Calu3 (cell line): ENCODE measurements at places on chromosomes 7 and 10. TPM values are rescaled to one million over a fixed set of nuclear protein-coding genes. Genes with fewer than 3 reads are reported as not detected.

Gene CTAGE4
- 20.0 and 20.7 TPM in 2 replicates for total RNA-seq

DNA sequence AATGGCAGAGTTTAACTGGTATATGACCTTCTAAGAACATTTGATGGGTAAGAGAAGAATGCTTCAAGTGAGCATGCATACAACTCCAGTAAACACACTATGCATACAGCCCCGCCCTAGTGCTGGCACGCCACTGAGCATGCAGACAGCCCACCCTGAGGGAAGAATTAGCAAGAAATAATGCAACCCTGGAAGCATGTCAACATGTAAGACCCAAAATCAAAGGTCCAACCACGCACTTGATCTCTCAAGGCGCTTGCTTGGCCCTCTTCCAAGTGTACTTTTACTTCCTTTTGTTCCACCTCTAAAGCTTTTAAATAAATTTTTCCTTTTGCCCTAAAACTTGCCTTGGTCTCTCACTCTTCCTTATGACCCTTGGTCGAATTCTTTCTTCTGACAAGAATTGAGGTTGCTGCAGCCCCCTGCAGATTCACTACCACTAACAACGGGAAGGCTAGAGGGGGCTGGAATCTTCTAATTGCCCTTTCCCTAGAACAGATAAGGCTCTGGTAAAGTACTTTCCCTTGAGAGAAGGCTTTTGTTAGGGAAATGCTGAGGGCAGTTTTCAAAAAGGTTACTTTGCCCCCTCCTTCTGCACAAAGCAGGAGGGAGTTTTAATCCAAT, 3.4 kb downstream of the FAM24B start:
- no peak for DNase-seq

DNA sequence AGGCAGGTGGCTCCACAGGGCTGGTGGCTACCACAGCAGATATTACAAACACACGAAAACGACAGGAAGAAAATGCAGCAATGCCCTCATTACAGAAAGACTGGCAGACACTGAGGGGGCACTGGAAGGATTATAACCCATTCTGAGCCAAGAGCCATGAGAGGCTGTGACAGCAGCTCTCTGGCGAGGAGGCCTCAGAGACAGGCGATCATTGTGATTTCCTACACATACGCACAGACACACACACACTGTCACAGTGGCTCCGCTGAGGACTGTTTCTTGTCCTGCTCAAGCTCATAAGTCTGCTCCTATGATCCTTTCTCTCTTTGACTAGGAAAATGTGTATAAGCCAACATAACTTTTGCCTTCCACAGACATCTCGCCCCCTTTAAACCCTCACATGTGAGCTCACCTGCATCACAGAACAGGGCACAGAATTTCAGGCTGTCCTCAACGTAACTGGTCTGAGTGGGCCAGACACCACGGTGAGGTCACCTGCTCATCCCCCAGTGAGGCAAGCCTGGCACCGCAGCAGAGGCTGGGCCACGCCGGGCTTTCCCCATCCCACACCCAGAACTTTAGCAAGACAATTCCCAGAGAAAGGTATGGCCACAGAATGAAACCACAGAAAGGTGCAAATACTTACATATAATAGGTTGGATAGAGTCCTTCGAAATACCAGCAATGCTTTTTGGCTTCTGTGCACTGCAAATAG, 51.7 kb downstream of the VOPP1 start:
- no peak for DNase-seq

GRCh38 chr7:136890399-136890798, 21.9 kb downstream of the CHRM2 start:
- DNase-seq: no peak

DNA sequence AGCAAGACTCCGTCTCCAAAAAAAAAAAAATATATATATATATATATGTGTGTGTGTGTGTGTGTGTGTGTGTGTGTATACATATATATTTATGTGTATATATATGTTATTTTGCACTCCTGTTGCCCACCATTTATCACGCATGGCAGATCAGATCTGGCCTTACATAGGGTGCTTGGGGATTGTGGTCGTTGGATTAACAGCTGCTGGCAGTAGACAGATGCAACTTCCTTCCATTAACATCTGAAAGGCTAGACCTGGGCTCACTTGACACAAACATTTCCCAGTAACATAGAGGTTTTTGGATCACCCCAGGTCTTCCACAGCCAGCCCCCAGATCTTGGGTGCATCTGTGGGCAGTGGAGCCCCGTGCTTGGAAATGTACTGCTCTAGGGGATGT, 40.8 kb upstream of the DLD start:
- DNase-seq: no peak

GRCh38 chr10:42975558-42976340, 101.1 kb upstream of the RET start:
- DNase-seq: no peak

GRCh38 chr7:38546763-38547162, 84.4 kb downstream of the AMPH start:
- no peak for DNase-seq

DNA sequence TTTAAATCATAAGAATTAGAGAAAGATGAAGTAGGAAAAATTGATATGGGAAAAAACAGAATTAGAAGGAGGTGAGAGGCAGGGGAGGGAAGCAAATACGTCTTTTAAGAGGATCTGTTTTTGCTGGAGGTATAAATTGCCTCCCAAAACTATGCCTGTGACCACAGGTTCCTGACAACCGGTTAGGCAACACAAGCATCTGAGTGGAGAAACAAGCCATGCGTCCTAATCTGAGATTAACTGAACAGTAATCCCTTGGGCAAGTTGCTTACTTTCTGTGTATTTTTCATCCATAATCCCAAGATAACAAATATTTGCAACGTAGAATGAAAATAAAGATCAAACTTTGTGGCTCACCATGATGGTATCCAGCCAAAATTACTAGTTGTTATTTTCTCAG, 149.2 kb downstream of the C1GALT1 start:
- no peak for DNase-seq

Gene PRKG1
- total RNA-seq: 0.21 and 0.81 TPM in 2 replicates

Gene GNGT1
- total RNA-seq: not detected in 2 replicates

DNA sequence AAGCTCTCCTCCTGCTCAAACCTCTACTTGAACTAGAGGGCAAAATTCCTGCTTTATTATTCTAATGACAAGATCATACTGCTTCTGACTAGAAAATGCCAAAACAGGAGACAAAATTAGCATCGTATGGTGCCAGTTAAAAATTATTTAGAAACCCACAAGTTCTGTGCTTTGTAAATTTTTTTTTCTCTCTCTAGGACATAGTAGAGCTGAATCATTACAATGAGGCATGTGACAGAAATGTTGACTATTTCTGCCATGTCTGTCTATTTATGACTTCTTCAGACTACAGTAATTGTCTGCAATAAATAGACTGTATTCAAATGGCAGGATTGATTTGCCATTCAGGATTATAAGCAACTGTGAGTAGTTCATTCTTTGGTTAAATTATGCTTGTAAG, 335.8 kb downstream of the PRPF18 start:
- DNase-seq: no peak

DNA sequence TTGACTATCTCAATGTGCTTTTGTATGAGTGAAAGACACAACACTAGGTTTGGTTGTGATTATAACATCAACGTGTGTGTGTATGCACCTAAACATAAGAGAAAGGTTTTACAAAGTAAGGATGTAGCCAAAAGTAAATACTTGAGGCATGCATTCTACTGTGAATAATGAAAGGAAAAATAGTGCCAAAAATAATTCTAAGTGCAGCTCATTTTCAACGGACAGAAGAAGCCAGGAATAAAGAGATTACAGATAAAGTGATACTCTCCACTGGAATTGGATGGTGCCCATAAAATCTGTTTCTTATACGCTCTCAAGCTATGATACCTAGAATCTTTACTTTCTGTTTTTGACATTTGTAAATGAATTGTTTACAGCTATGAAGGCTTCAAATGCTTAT, 135.0 kb upstream of the TMEM72 start:
- DNase-seq: no peak

GRCh38 chr10:1130995-1131790, 75.0 kb downstream of the WDR37 start:
- no peak for DNase-seq

Gene MSS51
- total RNA-seq: 2.9 and 3.3 TPM in 2 replicates
